Neural progenitor cell (in vitro differentiated cells): ENCODE measurements at places on chromosomes 7 and 10.

- DNase-seq: no peak
Measured at GRCh38 chr7:146741911-146742310, 625.3 kb downstream of the CNTNAP2 start.

- no peak for DNase-seq
Measured at GRCh38 chr10:102010961-102011360, 45.0 kb downstream of the ARMH3 start.

- DNase-seq: no peak
Measured at GRCh38 chr7:126398285-126398684, 854.5 kb downstream of the GRM8 start.

GRCh38 chr7:134255814-134256213 is 60.9 kb downstream of the SLC35B4 start:
- peak; percentile 43 for DNase-seq

DNA sequence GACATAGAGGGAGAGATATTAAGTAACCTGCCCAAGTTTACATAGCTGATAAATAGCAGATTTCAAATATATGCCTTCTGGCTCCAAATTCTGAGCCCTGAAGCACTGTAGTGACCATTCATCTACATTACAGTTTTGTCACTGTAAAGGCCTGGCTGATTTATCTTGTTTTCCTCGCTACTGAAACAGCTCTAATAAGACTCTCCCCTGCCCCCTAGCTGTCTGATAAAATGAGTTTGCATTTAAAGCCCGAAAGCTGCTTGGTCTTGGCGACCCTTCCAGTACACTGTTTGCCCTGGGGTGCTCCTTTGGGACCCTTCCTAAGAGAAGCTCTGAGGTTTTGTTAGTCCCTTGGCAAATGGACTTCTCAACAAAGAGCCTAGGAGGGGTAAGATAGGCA is 59.7 kb upstream of the RAB11FIP2 start:
- DNase-seq: peak; percentile 43

DNA sequence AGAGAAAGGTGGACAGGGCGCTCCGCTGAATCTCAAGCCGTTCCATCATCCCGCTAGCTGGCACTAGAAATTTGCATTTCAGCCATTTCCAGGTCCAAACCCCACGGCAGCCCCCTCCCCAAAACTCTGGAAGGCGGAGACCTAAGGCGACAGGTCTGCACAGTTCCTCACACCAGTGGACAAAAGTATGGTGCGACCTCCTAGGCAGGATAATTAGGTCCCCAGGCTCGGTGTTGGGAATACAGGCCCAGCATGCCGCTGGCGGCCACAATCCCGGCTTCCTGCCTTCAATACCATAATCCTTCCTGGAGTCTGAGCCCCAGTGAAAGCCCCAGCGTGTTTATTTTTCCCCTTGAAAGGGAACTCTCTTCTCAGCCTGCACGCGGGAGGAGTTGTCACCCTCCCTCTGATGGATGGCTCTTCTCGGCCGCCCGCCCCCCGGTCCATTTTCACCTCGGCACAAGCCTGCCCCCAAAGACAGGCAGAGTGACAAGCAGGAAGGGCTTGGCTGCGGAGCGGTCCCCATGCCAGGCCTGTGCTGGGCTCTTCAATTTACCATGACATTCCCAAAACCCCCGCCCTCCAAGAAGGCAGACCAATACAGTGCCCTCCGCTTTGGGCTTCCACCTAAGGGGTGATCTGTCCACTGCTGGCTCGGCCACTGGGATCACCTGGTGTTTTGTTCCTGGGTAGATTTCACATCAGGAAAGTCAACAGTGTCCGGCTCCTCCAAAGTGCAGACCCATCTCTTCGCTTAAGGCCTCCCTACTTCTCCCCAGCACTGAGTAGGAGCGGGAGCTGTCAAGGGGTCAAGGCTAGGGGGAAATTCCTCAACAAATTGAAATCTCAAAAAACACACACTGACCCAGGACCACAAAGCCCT is 2.2 kb downstream of the FGFR2 start:
- DNase-seq: peak; percentile 88

DNA sequence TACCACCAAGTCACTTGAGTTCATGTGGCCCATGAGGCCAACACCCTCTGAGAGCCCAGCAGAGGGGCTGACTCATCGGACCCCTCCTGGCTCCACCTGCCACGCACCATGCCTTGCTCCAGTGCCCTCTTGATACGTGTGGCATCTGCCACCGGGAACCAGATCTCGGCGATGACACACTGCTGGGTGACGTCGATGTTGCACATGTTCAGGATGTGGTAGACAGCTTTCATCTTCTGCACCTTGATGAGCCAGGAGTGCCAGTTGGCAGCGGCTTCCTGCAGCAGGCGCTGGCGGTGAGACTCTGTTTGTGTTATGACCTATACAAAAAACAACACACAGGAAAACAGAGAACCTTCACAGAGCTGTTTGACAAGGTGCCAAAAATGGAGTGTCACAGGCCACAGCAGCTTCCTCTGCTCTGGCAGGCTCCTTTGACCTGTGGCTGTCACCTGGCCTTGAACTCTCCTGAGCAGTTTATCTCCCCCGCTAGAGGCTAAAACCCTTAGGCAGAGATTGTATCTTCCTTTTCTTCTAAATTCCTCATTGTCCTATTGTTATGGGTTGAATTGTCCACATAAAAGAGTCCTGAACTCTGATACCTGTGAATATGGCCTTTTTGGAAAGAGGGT is 45.2 kb upstream of the TMEM213 start:
- DNase-seq: no peak

GRCh38 chr7:16803881-16804673 is 722 bp downstream of the AGR2 start:
- DNase-seq: no peak

- DNase-seq: no peak
Measured at GRCh38 chr10:126398924-126399323, 10.6 kb upstream of the ADAM12 start.

- DNase-seq: no peak
Measured at GRCh38 chr7:151242159-151243044, 6.1 kb downstream of the SMARCD3 start.

- no peak for DNase-seq
Measured at GRCh38 chr10:70879207-70879606, 9.2 kb downstream of the PCBD1 start.

DNA sequence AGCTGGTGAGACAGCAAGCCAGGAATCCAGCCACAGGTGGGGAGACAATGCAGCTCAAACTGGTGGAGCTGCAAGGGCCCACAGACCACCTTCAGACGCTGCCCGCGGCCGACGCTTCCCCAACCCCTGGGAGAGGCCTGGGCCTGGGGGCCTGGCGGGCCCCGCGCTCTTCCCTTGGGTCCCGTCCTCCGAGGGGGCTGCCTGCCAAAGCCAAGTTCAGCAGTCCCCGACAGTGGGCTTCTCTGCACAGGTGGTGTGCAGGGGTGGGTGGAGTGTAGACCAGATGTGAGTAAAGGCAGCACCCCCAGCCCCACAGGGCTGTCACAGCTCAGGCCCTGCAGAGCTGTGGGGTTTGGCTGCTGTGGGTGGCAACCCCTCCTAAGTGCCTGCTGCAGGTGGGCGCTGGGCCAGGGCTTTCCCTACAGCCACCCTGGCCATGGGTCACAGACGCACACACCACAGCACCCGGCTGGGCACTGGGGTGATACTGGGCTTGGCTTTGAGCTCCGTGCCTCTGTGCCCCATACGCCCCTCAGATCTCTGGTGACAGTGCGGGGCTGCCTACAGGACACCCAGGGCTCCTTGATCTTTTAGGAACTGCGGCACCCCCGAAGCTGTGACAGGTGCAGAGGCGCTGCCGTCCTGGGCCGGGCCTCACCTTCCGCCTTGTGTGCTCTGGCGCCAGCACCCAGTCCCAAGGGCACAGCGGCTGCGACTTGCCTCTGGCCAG is 20.5 kb downstream of the BNIP3 start:
- no peak for DNase-seq

GRCh38 chr10:101182936-101183335 is 46.3 kb downstream of the LBX1 start:
- no peak for DNase-seq

- no peak for DNase-seq
Measured at GRCh38 chr7:142418326-142418725, 160.5 kb upstream of the PRSS58 start.

DNA sequence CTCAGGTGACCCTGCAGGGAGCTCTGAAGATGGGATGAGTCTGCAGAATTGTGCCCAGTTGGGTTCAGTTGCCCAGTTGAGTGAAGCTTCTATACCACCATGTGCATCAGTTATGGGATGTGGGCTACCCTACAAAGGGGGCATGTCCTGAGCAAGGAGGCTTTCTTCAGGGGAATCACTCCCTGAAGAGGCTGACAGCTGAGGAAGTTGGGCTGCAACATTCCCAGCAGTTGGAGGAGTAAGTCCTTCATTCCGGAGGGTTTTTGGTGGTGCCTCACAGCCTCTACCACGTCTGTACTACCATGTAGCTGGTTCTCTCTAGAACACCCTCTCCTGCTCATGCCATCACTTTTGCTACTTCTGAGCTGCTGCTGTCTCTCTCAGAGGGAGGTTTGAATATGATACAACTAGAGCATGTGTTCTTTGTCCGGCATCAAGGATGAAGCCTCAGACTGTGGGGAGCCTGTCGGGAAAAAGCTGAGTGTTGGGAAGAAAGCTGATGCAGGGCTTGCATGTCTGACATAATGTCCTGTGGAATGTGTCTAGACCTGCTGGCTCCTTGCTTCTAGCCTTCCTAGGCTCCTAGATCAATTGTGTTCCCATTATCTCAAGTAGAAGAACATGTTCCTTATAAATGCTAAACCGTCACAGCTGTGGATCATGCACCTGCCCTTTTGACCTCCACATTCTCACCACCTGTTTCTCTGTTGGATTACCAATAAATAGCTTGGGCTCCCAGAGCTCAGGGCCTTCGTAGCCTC is 355.8 kb downstream of the CCSER2 start:
- no peak for DNase-seq

GRCh38 chr7:69906283-69906995 is 308.2 kb downstream of the AUTS2 start:
- DNase-seq: no peak
